NCI-H187 (cell line): ENCODE measurements at places on chromosomes 2 and 18.

- DNase-seq: no peak
Observed at GRCh38 chr2:176111309-176111663, 4.2 kb downstream of the HOXD11 start.

DNA sequence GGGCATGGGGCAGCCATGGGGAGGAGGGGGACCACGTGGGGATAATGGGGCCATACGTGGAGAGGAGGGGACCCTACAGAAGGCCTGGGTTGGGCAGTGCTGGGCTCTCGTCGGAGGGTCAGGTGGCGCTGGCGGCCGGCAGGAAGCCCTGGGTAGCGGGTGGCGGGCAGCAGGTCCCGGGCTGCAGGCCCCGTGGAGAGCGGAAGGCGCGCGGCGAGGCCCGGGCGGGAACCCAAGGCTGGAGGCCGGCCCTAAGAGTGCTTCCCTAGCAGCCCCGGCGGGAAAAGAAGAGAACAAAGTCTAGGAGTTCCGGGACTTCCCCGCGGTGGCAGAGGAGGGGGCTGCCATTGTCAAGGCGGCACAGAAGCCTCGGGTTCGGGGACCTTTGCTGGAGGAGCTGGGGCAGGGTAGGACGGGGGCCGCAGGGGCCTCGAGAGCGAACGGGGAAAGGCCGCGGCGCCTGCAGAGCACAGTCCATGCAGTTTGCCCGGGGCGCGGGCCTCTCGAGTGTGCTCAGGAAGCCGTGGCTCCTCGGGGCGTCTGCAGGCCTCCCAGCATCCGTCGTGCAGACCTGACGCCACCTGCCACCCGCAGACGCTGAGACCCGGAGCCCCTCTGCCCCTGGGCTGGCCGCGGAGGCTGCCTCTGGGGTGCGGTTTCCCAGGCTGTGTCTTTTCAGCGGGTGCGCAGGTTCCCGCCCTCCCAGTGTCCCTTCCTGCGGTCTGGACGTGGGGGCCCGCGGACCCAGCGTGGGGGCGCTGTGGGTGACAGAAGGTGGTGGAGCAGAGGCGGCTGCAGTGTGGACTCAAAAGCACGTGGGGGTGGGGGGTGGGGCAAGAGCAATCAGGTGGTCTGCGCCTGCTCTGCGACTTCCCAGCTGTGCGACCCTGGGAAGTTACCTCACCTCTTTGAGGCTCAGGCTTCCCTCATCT is 19.4 kb upstream of the NCL start:
- DNase-seq: no peak

GRCh38 chr18:8974279-8974678 is 128.2 kb upstream of the NDUFV2 start:
- DNase-seq: no peak

DNA sequence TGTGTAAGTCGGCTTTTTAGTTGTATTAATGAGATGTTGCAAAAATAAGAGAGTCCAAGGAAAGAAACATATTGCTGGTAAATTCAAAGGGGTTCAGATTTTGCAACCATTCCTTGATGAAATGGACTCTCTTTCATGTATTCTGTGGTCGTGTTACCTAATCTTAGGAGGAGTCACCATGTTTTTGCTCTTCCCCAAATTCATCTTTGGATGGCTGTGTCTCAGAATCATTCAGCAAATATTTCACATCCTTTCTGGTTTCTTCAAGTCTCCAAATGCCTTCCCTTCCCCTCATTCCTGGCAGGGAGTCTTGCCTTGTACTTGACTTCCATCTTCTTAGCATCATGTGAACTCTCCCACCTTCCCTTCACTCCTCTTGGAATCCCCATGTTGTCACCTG is 66.1 kb downstream of the PTPRM start:
- no peak for DNase-seq

- DNase-seq: no peak
Observed at GRCh38 chr2:34266908-34267697, 668.0 kb upstream of the FAM98A start.

DNA sequence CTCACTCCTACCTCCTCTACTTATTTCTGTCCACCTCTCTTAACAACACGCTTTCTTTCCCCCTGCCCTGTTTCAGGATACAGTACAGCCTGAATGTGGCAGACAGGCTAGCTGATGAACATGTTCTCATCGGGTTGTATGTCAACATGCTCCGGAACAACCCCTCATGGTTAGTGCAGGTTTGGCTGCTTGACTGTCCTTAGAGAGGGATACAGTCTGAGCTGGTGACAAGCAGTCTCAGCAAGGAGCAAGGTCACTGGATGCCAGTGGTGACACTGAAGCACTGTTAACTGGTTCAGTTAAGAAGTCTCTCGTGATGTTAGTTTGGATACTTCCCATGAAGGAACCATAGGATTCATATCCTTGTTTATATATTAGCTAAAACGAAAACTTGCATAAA is 128.6 kb downstream of the DTNA start:
- DNase-seq: no peak

- DNase-seq: no peak
Observed at GRCh38 chr18:29512203-29512602, 1335.3 kb upstream of the CDH2 start.

GRCh38 chr2:37742286-37742685 is 70.8 kb upstream of the CDC42EP3 start:
- no peak for DNase-seq

DNA sequence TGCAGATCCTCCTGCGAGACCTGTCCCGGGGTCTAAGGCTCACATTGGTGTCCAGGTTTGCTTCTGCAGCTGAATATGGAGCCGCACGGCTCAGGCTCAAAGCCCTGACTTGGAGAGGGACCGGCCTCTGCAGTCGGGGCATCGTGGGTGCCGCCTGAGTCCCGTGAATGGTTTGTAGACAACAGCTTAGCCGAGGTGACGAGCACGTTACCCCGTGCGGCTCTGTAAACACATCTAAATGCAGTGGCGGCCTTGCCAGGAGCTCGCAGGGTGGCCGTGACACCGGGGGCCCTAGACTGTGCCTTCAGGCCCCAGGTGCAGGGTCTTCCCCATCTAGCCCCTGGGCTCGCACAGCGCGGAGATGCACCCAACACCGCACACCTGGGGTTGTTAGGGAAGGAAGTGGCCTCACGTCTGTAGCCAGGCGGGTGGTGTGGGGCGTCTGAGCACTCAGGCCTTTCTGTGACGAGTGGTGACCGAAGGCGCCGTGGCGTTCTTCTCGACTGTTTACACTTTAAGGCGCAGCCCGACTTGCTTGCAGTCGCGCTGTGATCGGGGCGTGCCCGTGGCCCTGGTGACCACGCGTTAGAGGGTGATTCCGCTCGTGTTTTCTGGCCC is 91.6 kb downstream of the NFATC1 start:
- no peak for DNase-seq

DNA sequence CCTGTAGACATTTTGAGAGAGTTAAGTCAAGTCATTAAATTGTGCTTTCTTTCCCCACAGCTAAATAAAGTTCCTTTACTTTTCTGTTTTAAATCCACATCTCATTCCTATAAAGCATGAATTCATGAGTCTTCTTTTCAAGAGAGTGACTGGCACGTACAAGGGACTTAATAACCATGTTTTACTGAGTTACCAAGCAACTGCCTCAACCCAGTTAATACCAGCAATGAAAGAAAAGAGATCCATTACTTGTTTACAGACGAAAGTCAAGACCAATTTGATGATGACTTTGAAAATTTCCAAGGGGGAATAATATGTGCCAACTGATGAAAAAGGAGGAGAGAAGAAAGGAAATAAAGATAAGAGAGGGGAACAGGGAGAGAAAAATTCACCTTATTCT is 1082.5 kb upstream of the GYPC start:
- DNase-seq: no peak

GRCh38 chr2:240407090-240407489 is 28.4 kb upstream of the GPC1 start:
- DNase-seq: no peak
